ENCODE measurements at places on chromosomes 6 and 20.

GRCh38 chr20:47642624-47643023 lies 140.9 kb downstream of the NCOA3 start:
- no peak for DNase-seq

DNA sequence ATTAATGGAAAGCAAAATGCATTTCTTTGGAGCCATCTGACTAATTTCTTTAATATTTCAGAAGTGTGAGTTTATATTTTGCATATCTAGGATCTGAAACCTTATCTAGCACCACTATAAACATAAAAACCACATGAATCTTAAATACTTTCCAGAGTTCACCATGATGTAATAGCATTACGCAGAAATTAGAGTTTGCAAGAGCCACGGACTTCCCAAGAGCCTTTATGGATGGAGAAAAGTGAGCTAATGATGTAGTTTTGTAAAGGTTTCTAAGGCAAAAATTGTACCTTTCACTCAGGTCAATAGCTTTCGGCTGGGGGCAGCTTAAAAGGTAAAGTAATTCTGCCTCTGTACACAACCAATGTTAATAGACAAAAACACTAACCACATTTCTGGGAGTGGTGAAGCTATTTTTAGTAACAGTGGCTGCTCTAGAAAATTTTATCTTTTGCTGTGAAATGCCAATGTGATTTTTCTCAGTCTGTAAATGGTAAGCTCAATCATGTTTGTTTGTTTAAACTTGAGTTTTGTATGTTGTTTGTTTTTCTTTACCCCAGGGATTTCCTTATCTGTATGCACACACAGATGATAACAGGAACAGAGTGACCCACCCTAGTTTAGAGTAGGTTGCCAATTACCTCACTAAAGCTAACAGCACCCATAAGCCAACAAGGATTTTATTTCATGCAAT lies 80.5 kb downstream of the FILIP1 start:
- DNase-seq: no peak

- DNase-seq: no peak
These were observed 149.7 kb upstream of the TNFAIP3 start for GRCh38 chr6:137717074-137718073.

DNA sequence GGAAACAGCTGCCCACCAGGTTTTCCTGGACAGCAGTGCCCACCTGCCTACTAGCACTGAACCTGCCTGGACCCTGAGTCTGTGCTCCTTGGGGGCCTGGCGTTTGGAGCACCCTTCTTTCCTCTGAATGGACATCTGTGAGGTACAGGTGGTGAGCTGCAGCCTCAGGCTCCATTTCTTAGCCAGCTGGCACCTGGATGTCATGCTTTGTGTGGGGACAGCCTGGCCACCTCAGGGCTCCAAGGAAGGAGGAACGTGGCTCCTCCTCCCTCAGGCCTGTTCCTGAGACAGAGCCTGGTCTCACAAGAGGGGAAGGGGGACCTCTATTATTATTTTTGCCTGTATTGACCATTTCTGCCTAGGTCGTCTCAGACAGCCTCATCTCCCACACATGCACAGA lies 8.1 kb downstream of the TMEM151B start:
- DNase-seq: no peak

GRCh38 chr6:44177691-44178423 lies 19.2 kb downstream of the CAPN11 start:
- no peak for DNase-seq

DNA sequence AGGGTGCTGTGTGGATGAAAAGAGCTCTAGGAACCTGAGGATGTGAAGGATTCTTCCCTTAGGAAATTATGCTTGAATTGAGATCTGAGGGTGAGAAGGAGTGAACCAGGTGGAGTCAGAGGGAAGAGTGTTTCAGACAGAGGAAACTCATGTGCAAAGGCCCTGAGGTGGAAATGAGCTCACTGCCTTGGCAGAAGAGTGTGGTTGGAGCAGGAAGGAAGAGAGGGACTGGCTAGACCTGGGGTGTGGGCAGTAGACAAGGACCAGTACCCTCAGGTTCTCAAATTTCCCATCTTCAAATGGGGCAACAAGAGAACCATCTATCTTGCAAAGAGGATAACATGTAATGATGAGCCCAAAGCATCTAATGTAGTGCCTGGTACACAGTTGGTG lies 24.0 kb upstream of the GTSF1L start:
- no peak for DNase-seq

GRCh38 chr6:85353012-85353411 lies 96.9 kb upstream of the NT5E start:
- DNase-seq: no peak

DNA sequence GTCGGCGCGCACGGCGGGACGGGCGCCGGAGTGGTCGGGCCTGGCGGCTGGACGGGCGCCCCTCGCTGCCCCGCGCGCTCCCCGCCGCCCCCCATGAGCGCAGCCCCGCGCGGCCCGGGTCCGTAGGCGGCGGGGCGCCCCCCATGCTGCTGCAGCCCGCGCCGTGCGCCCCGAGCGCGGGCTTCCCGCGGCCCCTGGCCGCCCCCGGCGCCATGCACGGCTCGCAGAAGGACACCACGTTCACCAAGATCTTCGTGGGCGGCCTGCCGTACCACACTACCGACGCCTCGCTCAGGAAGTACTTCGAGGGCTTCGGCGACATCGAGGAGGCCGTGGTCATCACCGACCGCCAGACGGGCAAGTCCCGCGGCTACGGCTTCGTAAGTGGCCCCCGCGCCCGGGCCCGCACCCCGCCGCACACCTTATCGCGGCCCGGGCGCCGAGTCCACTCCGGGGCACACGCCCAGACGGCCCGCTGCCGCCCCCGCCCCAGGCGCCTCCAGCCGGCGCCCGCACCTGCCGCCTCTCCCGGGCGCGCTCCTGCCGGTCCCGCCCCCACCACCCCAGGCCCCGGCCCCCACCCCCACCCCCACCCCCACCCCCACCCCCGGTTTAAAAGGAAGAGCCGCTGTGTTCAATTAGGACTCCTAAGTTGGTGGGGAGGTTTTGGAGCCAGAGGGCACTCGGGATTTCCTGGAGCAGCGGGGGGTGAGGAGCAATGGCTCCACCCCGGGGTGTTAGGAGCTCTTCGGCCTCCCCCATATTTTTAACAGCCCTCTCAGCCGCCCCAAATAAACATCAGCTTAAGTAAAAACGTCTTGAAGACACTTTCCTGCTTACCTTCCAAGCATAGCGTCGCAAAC lies 474 bp downstream of the RBM38 start:
- no peak for DNase-seq

DNA sequence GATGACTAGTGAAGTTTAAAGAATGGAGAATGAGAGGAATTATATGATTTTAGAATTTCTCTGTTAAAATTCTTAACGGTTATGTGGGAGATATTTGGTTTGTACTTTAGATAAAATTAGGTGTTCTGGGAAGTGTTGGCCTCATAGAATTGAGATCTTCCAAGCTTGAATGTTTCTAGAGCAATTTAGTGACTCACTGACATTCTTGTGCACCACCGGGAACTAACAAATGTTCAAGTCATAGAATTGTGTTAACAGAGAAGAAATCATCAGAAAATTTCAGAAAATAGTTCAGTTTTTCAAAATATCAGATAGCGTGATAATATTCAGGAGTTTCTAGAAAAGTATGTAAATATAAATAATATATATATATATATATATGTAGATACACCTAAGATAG lies 67.9 kb upstream of the BMP5 start:
- no peak for DNase-seq

DNA sequence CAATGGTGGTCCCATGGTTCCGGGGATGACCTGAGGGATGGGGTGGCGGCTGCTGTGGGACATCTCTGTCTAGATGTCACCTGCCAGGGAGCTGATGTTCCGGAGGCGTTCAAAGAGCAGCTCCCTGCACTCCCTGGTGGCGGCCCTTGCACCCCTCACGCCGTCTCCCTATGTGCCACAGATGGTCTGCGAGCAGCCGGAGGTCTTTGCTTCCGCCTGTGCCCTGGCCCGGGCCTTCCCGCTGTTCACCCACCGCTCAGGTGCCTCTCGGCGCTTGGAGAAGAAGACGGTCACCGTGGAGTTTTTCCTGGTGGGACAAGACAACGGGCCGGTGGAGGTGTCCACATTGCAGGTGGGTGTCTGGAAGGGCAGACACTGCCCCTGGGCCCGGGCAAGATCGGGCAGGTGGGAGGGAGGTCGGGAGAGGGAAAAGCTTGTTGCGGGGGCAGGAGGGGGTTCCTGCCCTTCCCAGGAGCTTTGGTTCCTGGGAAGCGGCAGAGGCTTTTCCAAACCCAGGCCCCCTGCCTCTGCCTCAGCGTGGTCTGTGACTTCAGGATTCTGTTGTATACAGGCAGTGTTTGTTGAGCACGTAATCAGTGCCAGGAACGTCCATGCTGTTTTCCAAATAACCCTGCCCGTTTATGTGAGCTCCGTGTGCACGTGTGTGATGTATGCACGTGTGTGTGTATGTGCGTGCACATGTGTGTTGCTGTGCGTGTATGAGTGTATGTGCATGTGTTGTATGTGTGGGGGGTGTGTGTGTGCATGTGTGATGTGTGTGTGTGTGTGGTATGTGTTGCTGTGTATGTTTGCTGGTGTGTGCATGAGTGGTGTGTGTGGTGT lies 1.9 kb downstream of the NPEPL1 start:
- DNase-seq: no peak

DNA sequence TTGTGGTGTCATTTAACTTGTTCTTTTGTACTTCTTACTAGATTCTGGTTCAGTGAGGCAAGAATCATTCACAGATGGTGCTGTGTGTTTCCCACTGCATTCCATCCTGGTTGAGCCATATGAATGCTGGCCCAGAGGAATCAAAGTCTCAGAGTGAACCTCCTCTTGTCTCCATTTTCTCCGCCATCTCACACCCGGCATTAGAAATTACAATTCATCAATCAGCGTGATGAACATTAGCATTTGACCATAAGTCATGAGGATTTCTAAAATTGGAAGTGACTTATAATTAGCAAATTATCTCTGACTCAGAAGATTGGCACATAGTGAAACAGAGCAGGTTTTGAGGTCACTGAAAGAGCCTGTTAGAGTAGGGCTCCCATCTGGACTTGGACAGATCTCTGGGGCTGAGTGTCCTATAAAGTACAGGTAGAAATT lies 25.2 kb downstream of the TNFAIP3 start:
- no peak for DNase-seq

DNA sequence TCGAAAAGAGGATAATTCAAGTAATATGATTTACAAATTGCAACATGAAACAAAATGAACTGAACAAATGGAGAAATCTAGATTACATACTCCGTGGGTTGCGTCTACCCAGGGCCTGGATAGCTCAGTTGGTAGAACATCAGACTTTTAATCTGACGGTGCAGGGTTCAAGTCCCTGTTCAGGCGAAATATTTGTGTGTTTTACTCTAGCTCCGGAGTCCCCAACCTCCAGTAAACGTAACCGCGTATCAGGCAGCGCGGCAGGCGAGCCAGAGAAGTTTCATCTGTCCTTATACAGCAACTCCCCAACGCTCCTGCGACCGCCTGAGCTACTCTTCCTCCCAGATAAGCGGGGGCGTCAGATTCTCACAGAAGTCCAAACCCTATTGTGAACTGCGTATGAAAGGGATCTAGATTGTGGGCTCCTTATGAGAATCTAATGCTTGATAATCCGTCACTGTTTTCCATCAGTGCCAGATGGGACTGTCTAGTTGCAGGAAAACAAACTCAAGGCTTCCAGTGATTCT lies 176.1 kb downstream of the TRIM27 start:
- DNase-seq: no peak

DNA sequence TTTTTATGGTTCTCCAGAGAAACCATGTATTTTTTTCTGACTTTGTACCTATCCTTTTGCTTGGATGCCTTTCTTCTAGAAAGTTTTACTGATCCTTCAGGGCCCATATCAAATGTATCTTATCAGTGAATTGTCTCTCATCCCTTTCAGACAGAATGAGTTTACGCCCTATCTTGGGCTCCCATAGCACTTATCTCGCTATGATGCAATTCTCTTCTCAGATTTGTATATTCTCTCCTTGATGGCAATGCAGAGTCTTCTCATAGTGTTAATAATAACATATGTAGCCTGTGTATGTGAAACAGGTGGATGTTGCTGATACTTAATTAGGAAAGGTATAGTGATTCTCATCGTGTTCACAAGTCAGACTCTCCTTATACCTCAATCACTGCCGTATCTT lies 336.2 kb downstream of the UTRN start:
- no peak for DNase-seq

DNA sequence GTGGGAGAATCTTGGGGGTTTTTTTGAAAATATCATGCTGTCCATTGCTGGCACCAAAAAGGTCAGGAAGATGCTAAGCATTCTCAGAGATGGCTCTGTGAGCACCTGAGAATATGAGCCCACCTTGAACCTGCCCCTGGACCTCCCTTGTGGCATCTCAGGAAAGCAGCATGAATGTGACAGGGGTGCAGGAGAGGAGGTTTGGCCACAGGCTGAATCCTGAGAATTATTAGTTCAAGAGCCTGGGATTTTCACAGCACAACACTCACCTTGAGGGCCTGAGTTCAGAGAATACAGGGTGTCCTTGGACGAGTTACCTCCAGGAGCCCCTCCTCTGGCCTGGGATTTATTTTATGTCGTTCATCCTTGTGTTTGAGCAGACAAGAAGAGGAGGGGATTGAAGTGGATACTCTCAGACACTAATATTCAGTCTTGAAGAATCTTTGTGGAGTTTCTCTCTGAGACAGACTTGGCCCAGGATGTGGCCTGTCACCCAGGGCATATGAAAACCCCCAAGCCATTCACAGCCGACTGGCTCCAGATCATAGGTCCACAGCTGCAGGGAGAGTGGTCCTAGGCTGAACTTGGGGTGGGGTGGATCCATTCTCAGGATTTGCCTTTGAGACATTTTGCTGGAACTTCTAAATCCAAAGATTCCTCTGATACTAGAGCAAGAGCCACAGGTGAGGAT lies 390.8 kb downstream of the RNGTT start:
- no peak for DNase-seq

- DNase-seq: no peak
These were observed 458.6 kb upstream of the JARID2 start for GRCh38 chr6:14787250-14787649.

GRCh38 chr20:57624124-57624523 lies 3.9 kb upstream of the ZBP1 start:
- no peak for DNase-seq

- DNase-seq: no peak
These were observed 1.4 kb upstream of the TREML4 start for GRCh38 chr6:41226752-41227151.

DNA sequence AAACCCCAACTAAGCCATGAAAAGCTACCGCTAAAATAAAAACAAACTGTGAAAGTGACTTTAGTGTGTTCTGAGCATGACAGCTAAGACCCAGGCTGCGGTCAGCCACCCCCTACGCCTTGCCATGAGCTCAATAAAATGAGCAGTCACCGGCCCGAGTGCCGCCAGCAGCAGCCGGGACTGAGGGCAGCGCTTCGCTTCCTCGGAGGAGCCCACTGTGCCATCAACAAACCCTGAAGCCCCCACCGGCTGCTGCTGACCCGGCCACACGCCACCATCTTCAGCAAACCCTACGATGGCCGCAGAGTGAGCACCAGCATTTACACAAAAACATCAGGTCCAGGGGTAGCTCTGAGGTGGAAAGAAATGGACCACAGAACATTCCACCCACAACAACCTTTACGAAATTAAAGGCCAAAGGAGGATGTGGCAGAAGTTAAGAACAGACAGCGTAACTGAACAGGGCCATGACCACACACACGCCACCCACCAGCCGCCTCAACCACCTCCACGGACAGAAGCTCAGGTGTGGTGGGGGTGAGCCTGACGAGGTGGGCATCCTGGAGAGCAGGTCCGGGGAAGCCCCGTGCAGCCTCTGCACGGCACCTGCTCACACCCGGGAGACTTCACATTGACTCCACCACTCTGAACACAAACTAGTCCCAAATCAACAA lies 67.0 kb downstream of the THBS2 start:
- no peak for DNase-seq
